CD4-positive, alpha-beta T cell treated with Interleukin-12 subunit alpha and Interleukin-12 subunit beta, for 1 hour (primary cell): ENCODE measurements at places on chromosomes 12 and 14.

DNA sequence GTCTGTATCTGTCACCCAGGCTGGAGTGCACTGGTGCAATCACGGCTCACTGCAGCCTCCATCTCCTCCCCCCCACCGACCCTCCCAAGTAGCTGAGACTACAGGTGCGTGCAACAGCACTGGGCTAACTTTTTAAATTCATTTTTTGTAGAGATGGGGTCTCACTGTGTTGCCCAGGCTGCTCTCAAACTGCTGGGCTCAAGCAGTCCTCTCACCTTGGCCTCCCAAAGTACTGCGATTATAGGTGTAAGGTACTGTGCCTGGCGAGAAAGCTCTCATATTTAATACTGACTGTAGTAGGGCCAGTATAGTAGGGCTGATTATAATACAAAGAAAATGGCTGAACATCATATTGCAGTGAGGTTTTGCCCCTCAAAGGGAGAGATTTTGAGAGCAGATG, 2.4 kb downstream of the RIC8B start:
- DNase-seq, result no peak

- DNase-seq, result no peak
Measured at GRCh38 chr12:82818271-82819035, 131.7 kb downstream of the TMTC2 start.

GRCh38 chr14:101504096-101504948, 57.0 kb upstream of the DIO3 start:
- DNase-seq, result no peak

GRCh38 chr14:99213101-99213500, 58.9 kb downstream of the BCL11B start:
- DNase-seq, result no peak

- DNase-seq, result no peak
Measured at GRCh38 chr12:50545786-50546185, 41.0 kb downstream of the DIP2B start.

GRCh38 chr12:52063981-52064649, 5.7 kb upstream of the ATG101 start:
- DNase-seq, result no peak

- peak; percentile 69 for DNase-seq
Measured at GRCh38 chr12:31965090-31965489, 5.9 kb downstream of the RESF1 start.

GRCh38 chr12:57983858-57984505, 42.6 kb downstream of the ATP23 start:
- no peak for DNase-seq

GRCh38 chr12:24198936-24199671, 249.6 kb upstream of the SOX5 start:
- no peak for DNase-seq

GRCh38 chr14:103141117-103141796, 18.0 kb downstream of the TNFAIP2 start:
- DNase-seq, result no peak

DNA sequence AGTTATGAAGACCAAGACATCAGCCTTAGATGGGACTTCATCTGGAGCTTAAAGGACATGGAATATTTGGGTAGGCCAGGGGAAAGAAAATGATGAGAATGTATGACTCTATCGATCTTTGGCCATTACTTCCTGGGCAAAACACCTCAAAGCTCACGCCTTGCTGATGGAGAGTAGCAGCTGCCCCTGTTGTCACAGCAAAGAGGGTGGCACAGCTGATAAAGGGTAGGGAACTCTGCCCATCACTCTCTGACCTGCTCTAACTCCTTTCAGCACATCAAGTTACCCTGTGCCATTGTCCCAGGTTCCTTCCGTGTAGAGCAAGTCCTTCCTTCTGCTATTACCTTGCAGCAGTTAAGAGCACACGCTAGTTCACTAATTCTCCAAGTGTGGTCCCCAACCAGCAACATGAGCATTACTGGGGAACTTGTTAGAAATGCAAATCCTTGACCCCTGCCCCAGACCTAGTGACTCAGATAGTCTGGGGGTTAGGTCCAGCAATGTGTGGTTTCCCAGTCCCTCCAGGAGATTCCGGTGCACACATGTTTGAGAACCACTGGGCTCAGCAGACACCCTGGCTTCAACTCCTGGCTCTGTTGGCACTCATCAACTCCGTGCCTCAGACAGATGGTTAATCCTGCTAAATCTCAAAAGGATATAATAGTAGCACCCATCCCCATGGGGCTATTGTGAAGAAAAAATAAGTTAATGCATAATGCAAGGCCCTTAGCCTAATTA, 93.7 kb upstream of the EEA1 start:
- no peak for DNase-seq

- DNase-seq, result no peak
Measured at GRCh38 chr12:58046271-58046670, 104.9 kb downstream of the ATP23 start.

GRCh38 chr14:99586761-99587459, 17.1 kb downstream of the CCDC85C start:
- no peak for DNase-seq

GRCh38 chr12:10739157-10740118, 16.3 kb upstream of the YBX3 start:
- no peak for DNase-seq

DNA sequence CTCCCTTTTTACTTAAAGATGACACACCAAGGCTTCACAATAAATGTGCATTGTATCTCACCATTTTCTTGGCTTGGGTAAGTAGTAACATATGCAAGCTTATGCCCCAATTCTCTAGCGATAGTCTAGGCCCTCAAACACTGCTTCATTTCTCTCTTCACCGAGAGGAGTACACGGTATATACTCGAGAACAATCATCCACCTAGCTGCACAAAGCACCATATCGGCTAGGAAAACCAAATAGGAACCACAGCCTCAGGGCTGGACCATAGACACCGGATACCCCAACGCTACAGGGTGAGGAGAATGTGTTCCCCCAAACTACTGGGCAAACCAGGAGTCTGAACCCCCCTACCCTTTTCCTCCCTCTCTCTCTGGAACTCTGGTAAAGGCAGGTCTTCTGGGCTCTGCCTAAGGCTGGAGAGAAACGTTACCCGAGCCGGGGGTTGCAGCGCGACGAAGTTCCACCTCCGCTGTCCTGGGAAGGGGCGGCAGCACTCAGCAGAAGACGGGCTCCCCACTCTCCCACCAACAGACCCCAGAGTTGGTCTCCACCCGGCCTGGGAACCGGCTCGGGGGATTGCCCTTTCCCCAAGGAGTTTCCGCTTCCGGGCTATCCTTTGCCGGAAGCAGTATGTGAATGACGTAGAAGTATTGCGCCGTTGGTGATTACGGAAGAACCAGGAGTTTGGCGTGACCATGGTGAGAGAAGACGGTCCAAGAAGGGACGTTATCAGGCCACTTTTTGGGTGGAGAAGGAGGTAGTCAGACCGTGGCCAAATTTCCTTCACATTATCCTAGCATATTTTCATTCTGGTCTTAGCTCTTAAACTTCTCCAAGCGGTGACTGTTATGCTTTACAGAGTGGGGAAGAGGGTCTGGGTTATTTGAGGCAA, at the start of the genes AREL1 and FCF1:
AREL1 (minus strand) TSS at position 582 of the 896 bp plus-strand sequence. CDS start 27,465 bp downstream, outside the sequence.
FCF1 (plus strand) TSS at position 646 of the 896 bp plus-strand sequence; CDS start at position 700, 54 bp downstream.
- DNase-seq, result peak; percentile 87

- DNase-seq, result no peak
Measured at GRCh38 chr12:122951406-122951805, 14.9 kb downstream of the ABCB9 start.

DNA sequence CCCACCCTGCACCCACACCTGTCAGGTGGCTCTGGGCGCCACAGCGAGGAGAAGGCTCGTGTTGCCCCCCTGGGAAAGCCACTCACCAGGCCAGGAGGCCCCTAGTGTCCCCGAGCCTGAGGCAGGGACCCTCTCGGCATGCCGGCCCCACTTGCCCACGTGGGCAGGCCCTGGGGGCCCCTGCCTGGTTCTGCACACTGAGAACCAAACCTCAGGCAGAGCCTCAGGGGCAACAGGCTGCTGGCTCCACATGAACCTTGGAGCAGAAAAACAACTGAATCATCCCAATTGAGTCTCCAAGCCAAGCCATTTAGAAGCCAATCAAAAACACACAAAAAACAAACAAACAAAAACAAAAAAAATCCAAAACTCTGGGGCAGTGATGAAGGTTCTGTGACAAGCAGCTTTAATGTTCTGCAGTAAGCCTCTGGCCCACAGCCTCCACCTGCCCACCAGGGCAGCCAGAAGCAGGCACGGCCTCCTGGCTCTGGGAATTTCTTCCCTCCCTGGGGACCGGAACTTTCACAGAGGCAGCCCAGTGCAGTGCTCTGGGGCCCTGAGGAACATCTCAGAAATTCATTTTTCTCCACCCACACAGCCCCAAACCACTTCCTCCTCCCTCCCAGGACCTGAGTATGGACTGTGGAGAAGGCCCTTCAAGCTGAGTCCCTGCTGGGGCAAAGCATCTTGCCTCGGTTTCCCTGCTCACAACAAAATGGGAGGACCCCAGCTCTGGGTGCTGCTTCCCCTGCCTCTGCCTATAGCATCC, 90.2 kb downstream of the CHGA start:
- DNase-seq, result no peak

GRCh38 chr12:116881325-116881876, at the start of gene HRK:
Gene HRK, minus strand, starts transcription at chr12:116881441. Its CDS starts 134 bp downstream, at chr12:116881307.
- DNase-seq, result no peak

DNA sequence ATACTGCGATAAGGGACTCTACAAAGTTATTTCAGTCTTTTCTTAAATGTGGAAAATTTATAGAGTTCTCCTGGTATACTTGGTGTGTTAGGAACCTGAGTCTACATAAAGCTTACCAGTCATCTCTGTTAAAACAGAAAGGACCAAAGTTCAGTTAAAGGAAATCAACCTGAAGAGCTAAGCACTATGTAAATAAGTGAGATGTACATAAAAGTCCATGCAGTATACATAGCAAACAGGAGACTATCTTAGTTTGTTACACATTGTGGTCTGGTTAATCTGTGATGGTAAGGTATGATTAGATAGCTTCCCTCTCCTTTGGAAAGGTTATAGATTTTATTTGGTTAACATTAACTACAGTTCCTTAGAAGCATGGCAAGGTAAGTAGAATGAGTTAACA, 75.9 kb downstream of the ATP2B1 start:
- DNase-seq, result no peak

DNA sequence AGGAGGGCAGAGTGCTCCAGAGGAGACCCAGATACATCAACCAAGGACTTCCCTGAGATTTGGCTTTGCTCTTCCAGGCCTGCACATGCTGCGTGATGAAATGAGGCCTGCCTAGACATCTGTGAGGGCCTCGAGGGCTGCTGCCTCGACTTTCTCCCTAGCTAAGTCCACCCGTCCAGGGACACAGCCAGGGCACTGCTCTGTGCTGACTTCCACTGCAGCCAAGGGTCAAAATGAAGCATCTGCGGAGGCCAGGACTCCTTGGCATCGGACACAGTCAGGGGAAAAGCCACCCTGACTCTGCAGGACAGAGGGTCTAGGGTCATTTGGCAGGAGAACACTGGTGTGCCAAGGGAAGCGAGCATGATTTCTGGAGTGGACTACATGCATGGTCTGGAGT, 10.7 kb downstream of the SLC25A47 start:
- DNase-seq, result no peak

DNA sequence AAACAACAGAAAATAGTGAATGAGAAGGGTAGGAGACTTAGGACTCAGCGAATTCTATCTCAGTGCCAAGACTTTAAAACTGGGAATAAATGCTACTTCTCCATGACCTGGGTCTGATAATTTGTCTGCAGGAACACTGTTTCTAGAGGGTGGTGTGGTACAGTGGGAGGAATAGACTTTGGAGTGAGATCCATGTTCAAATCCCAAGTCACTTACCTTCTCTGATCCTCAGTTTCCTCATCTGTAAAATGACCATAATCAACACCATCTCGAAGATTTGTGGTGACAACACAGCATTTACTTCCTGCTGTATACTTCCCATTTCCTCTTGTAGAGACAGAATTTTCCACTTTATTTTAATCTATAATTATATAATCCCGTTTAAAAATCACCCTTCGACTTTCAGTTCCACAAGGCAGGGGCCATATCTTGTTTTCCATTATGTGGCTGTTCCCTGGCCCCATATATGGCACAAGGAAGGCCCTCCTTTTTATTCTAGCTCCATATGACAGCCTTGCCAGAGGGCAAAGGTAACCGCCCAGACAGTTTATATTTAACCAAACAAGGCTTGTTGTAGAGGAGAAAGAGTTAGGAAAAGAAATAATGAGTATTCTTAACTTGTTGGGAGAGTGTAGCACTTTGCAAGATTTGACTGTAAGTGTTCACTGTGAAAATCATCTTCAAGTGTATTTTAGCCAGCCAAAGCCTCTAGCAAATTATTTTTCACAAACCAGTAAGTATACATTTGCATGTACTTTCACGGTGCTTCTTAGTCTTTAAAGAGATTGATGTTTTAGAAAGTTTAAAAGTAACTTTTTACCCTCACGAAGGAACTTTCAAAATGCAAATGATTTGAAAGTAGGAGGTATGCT, 243.1 kb downstream of the AKAP6 start:
- no peak for DNase-seq

- no peak for DNase-seq
Measured at GRCh38 chr14:74628418-74628817, 16.4 kb upstream of the LTBP2 start.

- peak; percentile 50 for DNase-seq
Measured at GRCh38 chr12:54419088-54419887, at the start of gene ITGA5. Gene ITGA5, minus strand, starts transcription at chr12:54419266. Its CDS starts 68 bp downstream, at chr12:54419198.

GRCh38 chr12:51833448-51834227, 14.9 kb downstream of the FIGNL2 start:
- DNase-seq, result no peak

- DNase-seq, result no peak
Measured at GRCh38 chr12:47188576-47189441, 109.0 kb upstream of the AMIGO2 start.

GRCh38 chr14:55142466-55142865, 13.4 kb downstream of the LGALS3 start:
- DNase-seq, result no peak

GRCh38 chr14:63345826-63346225, 27.1 kb upstream of the GPHB5 start:
- DNase-seq, result no peak

DNA sequence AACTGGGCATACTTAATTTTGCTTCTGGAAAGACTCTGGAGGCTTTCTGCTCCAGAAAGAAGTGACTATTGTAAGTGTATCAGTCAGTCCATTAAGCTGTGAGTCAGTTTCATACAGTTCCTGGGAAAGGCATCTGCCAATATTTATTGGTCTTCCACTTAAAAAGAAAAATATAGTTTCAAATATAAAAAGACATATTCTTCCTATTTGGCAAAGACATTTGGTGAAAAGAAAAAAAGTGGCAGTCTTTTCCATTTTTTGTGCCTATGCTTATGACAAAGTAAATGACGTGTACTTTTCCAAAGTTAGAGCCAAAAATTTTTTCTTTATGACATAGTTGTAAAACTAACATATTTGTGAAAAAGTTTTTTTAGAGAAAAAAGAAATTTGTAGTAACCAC, 12.3 kb downstream of the TMEM30B start:
- DNase-seq, result no peak

GRCh38 chr12:109331301-109331952, 16.3 kb upstream of the MYO1H start:
- no peak for DNase-seq

- no peak for DNase-seq
Measured at GRCh38 chr12:26251600-26251999, 56.2 kb downstream of the SSPN start.
